ENCODE measurements at places on chromosomes 6 and 20.

- DNase-seq: no peak
Observed at GRCh38 chr6:170439366-170440361, 113.4 kb downstream of the PSMB1 start.

DNA sequence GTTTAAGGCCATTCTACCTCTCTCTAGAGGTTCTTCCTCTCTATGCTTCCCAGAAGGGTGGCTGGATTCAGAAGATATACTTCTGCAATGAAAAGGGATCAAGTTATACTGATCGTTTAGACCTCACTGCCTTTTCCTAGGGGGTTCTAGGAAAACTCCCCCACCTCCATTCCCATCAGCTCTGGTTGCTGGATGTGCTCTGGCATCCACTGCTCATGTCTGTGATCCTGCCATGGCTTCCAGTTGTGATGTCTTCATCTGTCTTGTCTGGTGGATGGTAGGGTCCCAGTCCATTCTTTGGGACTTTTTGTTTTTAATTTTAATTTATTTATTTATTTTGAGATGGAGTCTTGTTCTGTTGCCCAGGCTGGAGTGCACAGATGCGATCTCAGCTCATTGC lies 118.4 kb downstream of the BTBD3 start:
- no peak for DNase-seq

DNA sequence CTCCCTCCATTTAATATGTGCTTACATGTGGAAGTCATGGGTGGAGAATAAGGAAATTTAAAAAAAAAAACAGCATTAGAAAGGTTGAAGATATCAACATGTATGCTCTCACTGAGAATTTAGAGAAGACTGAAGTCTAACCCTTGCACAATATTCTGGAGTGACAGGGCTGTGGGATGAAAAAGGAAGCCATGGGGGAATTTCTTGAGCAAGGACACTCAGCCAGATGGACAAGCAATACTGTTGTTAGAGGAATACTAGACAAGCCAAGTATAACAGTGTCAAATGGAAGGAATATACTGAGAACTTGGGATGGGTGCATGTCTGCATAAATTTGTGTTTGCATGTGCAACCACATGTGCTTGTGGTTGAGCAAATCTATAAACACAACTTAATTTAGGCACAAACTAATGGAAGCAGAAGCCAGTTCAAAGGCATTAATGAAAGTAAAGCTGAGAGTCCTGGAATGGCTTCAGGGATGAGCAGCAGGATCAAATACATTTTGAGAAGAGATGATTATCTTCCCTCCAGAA lies 119.7 kb downstream of the ADGRB3 start:
- DNase-seq: no peak

DNA sequence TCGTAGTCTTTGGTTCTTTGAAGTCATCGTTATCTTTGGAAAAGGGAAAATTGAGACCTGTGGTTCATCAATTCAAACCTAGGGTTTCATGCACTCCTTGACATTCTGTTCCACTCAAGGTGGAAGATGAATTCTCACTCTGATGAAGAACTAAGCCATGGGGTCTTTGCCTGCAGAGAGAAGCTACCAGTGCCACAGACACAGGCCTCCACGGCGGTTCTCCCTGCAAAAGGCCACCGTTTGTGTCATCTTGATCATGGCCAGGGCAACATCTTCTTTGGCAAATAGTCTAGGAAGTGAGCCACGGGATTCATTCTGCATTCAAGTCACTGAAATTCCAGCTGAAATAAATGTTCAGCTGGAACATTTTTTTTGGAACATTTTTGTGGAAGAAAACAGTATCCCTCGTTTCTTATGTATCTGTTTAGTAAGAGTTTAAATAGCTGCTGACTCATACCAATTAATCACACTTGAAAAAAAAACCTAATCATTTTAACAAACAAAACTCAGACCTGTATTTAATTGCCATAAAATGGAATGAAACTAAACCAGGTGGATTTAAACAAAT lies 206.0 kb upstream of the FOXQ1 start:
- DNase-seq: no peak

- DNase-seq: no peak
Observed at GRCh38 chr6:53943395-53943794, 148.6 kb downstream of the LRRC1 start.

DNA sequence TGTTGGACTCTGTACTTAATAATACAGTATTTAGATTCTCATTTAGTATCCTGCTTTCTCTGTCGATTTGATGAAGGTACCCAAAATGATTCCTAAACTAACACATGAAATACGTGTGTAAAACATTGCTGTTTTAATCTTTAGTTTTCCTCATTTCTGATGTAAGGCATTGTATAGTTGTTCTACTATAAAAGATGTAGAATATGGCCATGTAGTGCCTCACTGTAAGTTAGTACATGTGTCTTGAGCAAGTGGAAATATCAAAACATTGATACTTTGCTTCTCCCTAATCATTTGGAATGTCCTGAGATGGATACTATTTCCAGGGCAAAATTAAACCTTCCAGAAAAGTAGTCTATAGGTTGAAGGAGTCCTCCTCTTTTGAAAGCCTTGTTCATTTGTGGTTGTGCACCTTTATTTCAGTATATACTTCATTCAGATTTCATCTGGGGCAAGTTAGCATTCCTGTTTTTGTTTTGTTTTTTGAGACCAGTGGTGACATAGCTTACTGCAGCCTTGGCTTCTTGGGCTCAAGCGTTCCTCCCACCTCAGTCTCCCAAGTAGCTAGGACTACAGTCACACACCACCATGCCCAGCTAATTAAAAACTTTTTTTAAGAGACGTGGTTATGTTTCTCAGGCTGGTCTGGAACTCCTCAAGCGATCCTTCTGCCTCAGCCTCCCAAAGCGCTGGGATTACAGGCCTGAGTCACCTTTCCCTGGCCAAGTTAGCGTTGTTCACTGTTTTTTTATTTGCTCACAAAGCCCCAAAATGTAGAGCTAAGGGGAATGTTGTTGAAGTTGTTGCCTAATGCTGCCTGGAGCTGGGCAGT lies 11.6 kb downstream of the SRSF3 start:
- no peak for DNase-seq

- DNase-seq: no peak
Observed at GRCh38 chr6:41605649-41606048, 32.6 kb upstream of the MDFI start.
